Suprapubic skin (tissue), 4 donors: ENCODE measurements at places on chromosomes 11 and 22. TPM values are rescaled to one million over a fixed set of nuclear protein-coding genes. Genes with fewer than 3 reads are reported as not detected.
A peak's percentile ranks its signal among the peaks of the same experiment; 100 is the strongest.

- no peak overlapping the region for H3K4me3 ChIP-seq
- H3K27ac ChIP-seq = no peak overlapping the region
- H3K4me1 ChIP-seq = no peaks in the 10 kb centered on the region
- H3K27me3 ChIP-seq = peaks cover 1% of the 10 kb centered on the region
- no peak for DNase-seq
These were observed 64.5 kb upstream of the LARGE1 start for GRCh38 chr22:33984656-33985285.

DNA sequence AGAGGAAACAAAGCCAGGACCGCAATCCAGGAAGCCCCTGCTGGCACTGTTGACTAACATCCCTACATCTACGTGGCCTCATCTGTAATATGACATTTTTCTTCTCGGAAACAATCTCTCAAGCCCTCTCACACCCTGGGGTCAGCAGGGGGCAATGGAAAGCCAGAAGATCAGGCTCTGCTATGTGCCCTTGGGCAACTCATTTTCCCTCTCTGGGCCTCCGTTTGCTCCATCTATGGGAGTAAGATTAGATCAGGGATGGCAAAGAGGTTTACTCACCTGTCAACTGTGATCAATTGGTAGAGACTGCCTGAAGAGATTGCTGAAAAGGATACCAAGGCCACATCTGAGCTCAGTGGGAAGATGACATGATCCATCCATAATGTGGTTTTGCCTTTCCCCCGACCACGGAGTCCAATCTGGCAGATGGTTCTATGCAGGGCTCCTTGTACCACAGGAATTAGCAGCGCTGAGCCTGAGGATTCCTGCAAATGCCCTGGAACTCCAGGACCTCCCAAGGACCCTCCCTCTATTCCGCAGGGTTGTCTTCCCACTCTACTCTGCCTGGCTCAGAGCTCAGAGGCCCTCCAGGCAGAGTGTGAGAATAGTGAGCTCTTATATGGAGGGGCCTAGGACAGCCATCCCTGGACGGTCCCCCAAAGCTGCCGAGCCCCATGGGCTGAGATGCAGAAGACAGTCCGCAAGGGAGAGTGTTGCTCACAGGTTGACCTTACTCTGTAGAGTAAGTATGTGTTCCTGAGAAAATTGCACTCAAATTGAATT is 66.1 kb downstream of the CHST1 start:
- DNase-seq = no peak
- H3K4me1 ChIP-seq = no peaks in the 10 kb centered on the region
- no peak overlapping the region for H3K27ac ChIP-seq
- H3K27me3 ChIP-seq = peaks cover 28% of the 10 kb centered on the region
- H3K36me3 ChIP-seq = no peaks in the 10 kb centered on the region

- H3K4me3 ChIP-seq = no peak overlapping the region
- DNase-seq = no peak
- H3K27ac ChIP-seq = no peak overlapping the region
- H3K36me3 ChIP-seq = no peaks in the 10 kb centered on the region
These were observed 5.5 kb upstream of the TECTA start for GRCh38 chr11:121095561-121095960.

DNA sequence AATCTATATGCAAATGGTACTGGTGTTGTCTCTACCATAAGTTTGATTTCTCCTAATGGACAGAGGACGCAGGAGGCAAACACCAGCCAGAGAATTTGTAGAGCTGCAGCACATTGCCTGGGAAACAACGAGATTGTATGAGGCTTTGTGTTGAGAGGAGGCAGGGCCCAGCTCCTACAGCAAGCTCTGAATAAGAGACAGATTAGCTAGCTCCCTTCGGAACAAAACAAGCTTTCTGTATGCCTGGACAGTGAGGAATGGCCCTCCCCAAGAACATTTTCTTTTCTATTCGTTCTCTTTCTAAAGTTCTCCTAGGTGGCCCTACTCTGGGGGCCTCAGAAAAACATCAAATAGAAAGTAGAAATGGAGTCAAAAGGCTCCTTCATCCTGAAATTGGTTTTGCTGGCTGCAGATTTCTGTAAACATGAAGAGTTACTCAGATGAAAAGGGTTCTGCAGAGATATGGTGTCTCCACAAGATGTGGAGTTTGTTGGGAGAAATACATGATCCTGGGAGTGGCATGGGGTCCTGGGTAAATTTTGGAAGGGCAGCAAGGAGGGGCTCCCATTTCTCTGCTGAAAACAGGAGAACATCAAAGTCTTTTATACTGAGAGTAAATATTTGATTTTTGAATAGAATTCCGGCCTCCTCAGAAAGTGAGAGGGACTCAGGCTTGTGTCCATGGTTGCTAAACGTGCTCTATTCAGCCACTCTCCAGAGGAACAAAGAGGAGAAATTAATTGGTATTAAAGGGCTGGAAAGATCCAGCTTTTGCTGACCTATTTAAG is 6.8 kb upstream of the HEPACAM start:
- H3K27ac ChIP-seq = no peak overlapping the region
- no peaks in the 10 kb centered on the region for H3K4me1 ChIP-seq
- no peaks in the 10 kb centered on the region for H3K36me3 ChIP-seq
- H3K4me3 ChIP-seq = no peak overlapping the region

- no peaks in the 10 kb centered on the region for H3K36me3 ChIP-seq
- no peak overlapping the region for H3K4me3 ChIP-seq
- no peak for DNase-seq
- H3K4me1 ChIP-seq = no peaks in the 10 kb centered on the region
- H3K27ac ChIP-seq = no peak overlapping the region
These were observed 406.2 kb upstream of the CADM1 start for GRCh38 chr11:115910379-115910778.

DNA sequence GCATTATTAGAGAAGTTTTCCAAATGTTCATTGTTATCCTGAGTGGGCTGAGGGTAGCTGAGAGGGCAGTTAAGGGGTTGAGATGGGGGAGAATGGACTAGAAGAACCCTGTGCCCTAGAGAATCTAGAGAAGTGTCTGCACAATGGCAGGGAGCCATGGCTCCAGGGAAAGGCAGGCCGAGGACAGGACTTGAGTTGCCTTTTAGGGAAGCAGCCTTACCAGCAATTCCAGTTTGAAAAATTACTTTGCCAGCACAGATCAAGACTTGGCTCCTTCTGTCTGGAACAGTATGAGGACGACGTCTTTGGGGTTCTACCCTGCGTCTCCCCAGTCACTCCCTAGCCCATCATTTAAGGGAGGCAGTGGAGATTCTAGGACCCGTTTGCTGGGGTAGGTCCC is 25.7 kb upstream of the MICAL3 start:
- H3K27me3 ChIP-seq = no peaks in the 10 kb centered on the region
- H3K4me1 ChIP-seq = peaks cover 29% of the 10 kb centered on the region
- H3K4me3 ChIP-seq = no peak overlapping the region
- no peaks in the 10 kb centered on the region for H3K36me3 ChIP-seq

DNA sequence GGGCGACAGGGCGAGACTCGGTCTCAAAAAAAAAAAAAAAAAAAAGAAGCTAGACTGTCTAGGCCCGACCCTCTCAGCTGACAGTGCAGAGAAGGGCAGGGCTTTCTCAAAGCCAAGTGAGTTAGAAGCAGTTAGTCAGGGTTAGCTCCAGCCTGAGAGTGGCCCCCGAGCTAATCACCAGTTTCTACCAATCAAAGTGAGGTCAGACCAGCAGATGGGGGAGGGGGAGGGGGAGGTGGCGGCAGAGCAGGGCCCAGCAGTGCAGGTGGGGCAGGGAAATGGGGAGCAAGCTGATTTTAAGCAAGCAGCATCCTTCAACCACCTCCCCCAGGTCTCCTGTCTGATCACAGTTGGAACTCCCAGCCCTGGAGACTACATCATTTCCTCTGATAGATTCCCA is 55.3 kb upstream of the PRR5 start:
- H3K27me3 ChIP-seq = no peaks in the 10 kb centered on the region
- no peak overlapping the region for H3K4me3 ChIP-seq
- H3K27ac ChIP-seq = no peak overlapping the region

DNA sequence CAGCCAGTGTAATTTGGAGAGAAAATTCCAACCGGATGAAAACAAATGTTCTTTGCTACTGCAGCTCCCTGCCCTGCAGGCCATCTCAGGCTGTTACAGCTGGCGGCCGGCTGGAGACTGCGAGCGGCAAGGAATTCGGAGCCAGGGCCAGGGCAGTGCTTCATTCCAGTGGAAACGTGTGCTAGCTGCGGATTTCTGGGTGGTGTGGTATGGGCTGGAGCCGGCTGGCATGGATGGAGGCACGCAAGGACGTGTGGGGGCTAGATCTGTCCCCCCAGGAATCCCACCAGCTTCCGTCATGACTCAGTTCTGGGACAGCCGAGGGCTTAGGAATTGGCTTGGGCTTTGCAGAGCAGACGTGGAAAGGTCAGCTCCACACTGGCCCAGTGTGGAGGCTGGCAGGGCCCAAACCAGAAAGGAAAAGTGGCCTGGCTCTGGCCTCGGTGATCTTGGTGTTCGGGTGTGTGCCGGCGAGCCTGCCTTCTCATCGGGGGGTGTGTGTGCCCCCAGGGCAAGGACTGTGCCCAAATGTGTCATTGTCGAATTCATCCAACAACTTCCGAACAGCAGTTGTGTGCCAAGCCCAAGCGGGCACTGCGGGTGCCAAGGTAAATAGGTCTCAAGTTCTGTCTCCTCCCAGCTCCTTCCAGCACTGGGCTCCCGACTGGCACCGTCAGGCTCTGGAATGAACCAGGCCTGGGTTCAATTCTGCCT is 48.1 kb upstream of the SHISAL1 start:
- H3K36me3 ChIP-seq = no peaks in the 10 kb centered on the region
- peaks cover 14% of the 10 kb centered on the region for H3K27me3 ChIP-seq
- H3K4me3 ChIP-seq = no peak overlapping the region
- H3K27ac ChIP-seq = no peak overlapping the region
- H3K4me1 ChIP-seq = peaks cover 46% of the 10 kb centered on the region
- DNase-seq = peak; percentile 70

GRCh38 chr11:61418136-61418535 is 11.6 kb downstream of the CPSF7 start:
- no peak overlapping the region for H3K27ac ChIP-seq
- H3K4me3 ChIP-seq = no peak overlapping the region
- H3K4me1 ChIP-seq = peaks cover 4% of the 10 kb centered on the region
- no peak for DNase-seq

DNA sequence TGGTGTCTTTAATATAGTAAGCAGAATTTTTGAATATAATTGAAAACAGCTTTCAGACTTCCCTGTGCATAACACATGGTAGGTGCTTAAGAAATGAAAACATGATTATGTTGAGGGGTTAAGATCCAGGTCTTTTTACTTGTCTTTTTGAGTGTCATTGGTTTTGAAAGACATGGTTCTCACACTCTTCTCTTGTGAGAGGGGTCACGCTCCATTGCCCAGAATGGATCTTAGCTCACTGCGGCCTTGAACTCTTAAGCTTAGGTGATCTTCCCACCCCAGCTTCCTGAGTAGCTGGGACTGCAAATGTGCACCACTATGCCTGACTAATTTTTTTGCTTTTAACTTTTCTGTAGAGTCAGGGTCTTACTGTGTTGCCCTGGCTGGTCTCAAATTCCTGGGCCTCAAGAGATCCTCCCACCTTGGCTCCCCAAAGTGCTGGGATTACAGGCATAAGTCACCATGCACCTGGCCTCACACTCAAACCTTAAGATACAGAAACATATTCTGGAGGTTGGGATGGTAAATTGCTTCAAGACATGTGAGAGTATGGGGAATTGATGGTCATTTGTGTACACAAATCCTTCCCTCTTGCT is 1.4 kb downstream of the SPCS2 start:
- no peak for DNase-seq
- H3K27ac ChIP-seq = no peak overlapping the region
- H3K36me3 ChIP-seq = peaks cover 4% of the 10 kb centered on the region
- H3K4me3 ChIP-seq = peak overlapping the region; percentile 89
- H3K4me1 ChIP-seq = peaks cover 43% of the 10 kb centered on the region

- H3K4me1 ChIP-seq = peaks cover 5% of the 10 kb centered on the region
- no peak overlapping the region for H3K27ac ChIP-seq
- no peaks in the 10 kb centered on the region for H3K36me3 ChIP-seq
- H3K4me3 ChIP-seq = no peak overlapping the region
These were observed 11.3 kb downstream of the CUL5 start for GRCh38 chr11:108019870-108020540.

DNA sequence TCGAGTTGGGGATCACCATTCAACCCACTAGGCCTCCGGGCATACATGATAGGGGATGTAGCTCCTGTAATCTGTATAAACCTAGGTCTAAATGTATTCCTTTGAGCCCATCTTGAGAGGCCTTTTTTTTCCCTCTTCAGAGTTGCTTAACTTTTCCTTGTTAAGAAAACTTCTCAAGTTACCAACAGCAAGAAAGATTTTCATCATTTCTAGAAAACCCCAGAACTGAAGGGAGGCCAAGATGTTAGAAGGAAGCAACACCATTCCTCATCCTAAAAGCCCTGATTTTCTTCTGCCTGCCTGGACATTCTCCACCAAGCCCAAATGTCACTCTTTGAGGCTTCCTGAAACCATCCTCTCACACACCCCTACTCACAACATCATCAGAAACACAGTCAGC is 79.4 kb downstream of the TMPRSS5 start:
- H3K4me3 ChIP-seq = no peak overlapping the region
- H3K36me3 ChIP-seq = no peaks in the 10 kb centered on the region
- no peaks in the 10 kb centered on the region for H3K27me3 ChIP-seq
- no peak for DNase-seq

DNA sequence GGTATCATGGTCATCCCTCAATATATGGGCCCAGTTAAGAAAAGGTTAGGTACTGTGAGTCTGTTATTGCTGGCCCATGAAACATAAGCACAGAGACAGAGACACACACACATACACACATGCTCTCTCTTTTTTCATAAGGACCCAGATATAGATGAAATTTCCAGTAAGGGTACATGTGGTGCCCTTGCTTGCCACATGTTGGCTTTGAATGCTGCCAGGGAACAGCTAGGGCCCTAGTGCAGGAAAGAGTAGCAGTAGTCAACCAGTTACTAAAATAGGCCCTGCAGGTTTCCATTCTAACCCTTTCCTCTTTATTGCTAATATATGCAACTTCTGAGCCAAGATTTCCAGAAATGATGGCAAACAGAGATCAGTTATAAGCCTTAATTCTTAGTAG is 9.1 kb downstream of the SNX19 start:
- no peak overlapping the region for H3K27ac ChIP-seq
- DNase-seq = no peak
- H3K4me1 ChIP-seq = peaks cover 7% of the 10 kb centered on the region

- H3K4me1 ChIP-seq = no peaks in the 10 kb centered on the region
- DNase-seq = no peak
- H3K36me3 ChIP-seq = no peaks in the 10 kb centered on the region
- no peak overlapping the region for H3K27ac ChIP-seq
- H3K27me3 ChIP-seq = peaks cover 3% of the 10 kb centered on the region
These were observed 56.1 kb upstream of the NECTIN1 start for GRCh38 chr11:119785131-119785530.

DNA sequence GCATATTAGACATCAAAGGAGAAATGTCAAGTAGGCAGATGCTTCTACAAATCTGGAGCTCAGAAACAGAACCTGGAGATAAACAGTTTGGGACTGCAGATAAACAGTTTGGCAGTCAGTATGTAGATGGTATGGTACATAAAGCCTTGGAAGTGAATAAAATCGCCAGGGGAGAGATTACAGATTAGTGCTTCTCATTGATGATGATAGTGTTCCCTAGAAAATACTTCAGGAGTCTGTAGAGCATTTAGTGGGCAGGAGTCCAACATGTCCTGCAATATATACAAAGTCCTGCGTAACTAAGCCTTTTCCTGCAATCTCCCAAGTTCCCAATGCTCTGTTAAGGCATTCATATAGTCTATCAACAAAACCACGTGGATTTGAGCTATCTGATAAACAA is 35.2 kb downstream of the NARS2 start:
- DNase-seq = no peak
- H3K36me3 ChIP-seq = no peaks in the 10 kb centered on the region

The FOXR1 gene
- not detected for total RNA-seq

The GGT1 gene
- 8.0 TPM for total RNA-seq

The OR52H1 gene
- 2.1 TPM for total RNA-seq

The MYOD1 gene
- total RNA-seq = not detected

The BTBD18 gene
- total RNA-seq = not detected

The OR5P2 gene
- total RNA-seq = 2.9 TPM
